ENCODE measurements at places on chromosomes 5 and 9. TPM values are rescaled to one million over a fixed set of nuclear protein-coding genes. Genes with fewer than 3 reads are reported as not detected.

Gene LYRM7
- total RNA-seq: 3.4 TPM

Gene ADCY2
- total RNA-seq: not detected

Gene PCDHGC5
- total RNA-seq: 2.9 TPM

Gene FAM221B
- not detected for total RNA-seq

Gene TRIM7
- total RNA-seq: 0.83 TPM

DNA sequence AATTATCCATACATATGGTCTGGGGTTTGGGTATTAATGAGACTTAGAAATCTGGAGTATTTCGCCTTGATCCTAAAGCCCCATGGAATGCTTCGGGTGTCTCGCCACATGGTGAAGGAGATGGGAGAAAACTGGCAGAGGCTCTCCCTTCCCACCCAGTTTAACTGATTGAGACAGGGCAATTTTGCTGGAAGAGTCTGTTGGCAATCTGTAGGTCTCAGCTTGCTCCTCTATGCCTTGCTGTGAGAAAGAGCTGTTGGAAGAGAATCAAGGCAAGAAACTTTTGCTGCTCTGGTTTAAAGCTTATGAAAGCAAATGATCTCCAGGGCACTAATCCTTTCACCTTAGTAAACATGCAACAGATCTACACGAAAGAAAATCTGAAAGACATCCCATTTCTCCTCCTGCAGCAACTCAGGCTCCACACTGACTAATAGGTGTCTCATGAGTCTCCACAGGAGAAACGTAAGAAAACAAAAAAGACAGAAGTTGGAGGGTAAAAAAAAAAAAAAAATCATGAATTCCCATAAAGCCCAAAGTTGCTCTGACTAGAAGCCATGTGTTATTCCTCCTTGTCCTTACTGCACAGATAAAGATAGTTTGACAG is 369.9 kb downstream of the EFNA5 start:
- H3K27ac ChIP-seq: no peak overlapping the region
- peaks cover 10% of the 10 kb centered on the region for H3K4me1 ChIP-seq
- no peak for DNase-seq

DNA sequence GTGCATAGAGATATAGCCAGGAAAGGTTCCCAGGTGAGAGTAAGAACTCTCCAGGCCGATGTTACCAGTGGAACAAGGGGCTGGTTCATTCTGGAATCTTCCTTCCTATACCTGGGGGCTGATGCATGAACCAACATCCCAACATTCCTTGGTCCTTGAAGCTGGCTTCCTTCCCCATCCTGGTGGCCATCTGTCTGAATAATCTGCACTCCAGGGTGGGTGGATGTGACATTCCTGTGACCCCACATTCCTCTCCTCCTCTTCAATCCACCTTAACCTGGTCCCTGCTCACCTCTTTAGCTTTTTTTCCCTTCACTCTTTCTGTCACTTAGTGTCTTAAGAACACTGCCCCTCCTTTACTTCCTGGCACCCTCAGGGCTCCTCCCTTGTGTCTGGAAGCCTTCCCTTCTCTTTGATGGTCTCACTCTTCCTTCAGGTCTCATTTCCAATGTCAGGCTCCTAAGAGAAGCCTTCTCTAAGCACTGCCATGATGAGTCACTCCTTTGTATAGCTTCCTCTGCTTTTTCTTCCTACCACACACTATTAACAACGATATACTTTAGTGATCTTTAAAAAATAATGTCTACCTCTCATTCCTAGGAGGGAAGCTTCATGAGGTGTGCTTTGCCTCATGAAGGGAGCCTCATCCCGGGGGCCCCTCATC is 80.3 kb downstream of the BOD1 start:
- H3K36me3 ChIP-seq: no peaks in the 10 kb centered on the region
- no peak overlapping the region for H3K27ac ChIP-seq

- peaks cover 33% of the 10 kb centered on the region for H3K27me3 ChIP-seq
- H3K36me3 ChIP-seq: no peaks in the 10 kb centered on the region
- H3K27ac ChIP-seq: no peak overlapping the region
- no peaks in the 10 kb centered on the region for H3K4me1 ChIP-seq
Observed at GRCh38 chr5:1162276-1162675, 39.1 kb upstream of the SLC6A19 start.

DNA sequence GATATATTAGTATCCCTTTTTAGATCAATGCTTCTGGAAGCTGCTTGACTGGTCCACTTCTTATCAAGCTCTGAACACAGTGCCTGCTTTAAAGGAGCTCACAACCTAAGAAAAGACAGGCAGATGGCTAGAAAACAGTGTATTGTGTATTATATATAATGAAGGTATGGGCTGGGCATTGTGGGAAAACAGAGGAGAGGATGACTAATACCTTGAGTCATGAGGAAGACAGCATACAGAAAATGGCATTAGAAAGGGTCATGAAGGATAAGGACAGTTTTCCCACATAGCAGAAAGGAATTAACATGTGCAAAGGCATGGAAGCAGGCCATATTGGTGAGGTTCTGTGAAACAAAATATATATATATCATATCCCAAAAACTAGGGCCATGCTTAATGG is 309.6 kb downstream of the MLLT3 start:
- no peak overlapping the region for H3K27ac ChIP-seq
- no peaks in the 10 kb centered on the region for H3K27me3 ChIP-seq
- no peaks in the 10 kb centered on the region for H3K36me3 ChIP-seq
- H3K4me3 ChIP-seq: no peak overlapping the region
- H3K4me1 ChIP-seq: peaks cover 10% of the 10 kb centered on the region

DNA sequence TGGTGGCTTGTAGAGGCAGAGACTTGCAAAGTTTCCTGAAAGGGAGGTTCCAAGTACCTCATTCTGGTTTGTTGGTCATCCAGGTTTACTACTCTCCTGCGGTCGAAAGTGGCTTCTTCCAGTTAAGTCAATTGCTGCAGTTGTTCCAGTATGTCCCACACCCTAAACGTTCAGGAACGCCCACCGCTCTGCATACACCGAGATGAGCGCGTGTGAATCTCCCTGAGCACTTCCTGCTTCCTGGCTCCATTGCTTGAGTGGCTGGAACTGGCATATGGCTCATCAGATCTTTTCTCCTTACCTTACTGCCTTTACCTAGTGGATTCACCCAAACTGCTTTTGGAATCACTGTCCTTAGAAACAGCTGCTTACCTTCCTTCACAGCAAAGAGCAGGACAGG is 59.1 kb upstream of the GLIS3 start:
- H3K36me3 ChIP-seq: no peaks in the 10 kb centered on the region
- no peak for DNase-seq
- no peaks in the 10 kb centered on the region for H3K4me1 ChIP-seq
- H3K27ac ChIP-seq: no peak overlapping the region
- H3K27me3 ChIP-seq: peaks cover 23% of the 10 kb centered on the region

DNA sequence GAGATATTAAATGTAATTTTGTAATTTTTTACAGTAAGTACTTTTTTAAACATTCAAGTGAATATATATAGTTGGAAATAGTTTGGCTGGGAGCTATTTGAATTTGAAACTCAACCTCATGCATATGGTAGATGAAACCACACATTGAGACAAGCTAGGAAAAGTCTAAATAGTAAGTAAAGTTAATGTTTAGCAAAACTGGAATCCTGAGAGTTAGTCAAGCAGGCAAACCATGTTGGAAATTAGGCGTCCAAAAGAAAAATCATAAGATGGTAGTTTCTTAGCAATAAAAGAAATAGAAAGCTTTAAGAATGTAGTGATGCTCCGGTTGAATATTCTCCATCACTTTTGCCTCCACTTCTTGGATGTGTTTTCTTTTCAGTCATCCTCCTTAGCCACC is 657.1 kb upstream of the CDH10 start:
- no peak overlapping the region for H3K27ac ChIP-seq
- H3K27me3 ChIP-seq: no peaks in the 10 kb centered on the region
- H3K4me3 ChIP-seq: no peak overlapping the region

GRCh38 chr9:86413971-86414880 is 60.0 kb upstream of the TUT7 start:
- H3K27ac ChIP-seq: no peak overlapping the region
- H3K27me3 ChIP-seq: no peaks in the 10 kb centered on the region
- no peaks in the 10 kb centered on the region for H3K36me3 ChIP-seq
- H3K4me1 ChIP-seq: peaks cover 2% of the 10 kb centered on the region

GRCh38 chr5:137214446-137215189 is 284.5 kb downstream of the SPOCK1 start:
- H3K27me3 ChIP-seq: no peaks in the 10 kb centered on the region
- H3K27ac ChIP-seq: no peak overlapping the region
- no peak overlapping the region for H3K4me3 ChIP-seq
- H3K36me3 ChIP-seq: no peaks in the 10 kb centered on the region
- no peak for DNase-seq
- 0 out of 2 replicates have a peak, but pooled peaks cover 2% of the 10 kb centered on the region for H3K4me1 ChIP-seq

GRCh38 chr5:134084570-134084969 is 29.9 kb upstream of the TCF7 start:
- H3K4me3 ChIP-seq: no peak overlapping the region
- H3K4me1 ChIP-seq: peaks cover 2% of the 10 kb centered on the region
- peaks cover 16% of the 10 kb centered on the region for H3K27me3 ChIP-seq
- no peaks in the 10 kb centered on the region for H3K36me3 ChIP-seq
- H3K27ac ChIP-seq: no peak overlapping the region

- no peak overlapping the region for H3K4me3 ChIP-seq
- H3K36me3 ChIP-seq: no peaks in the 10 kb centered on the region
- no peaks in the 10 kb centered on the region for H3K27me3 ChIP-seq
- H3K4me1 ChIP-seq: no peaks in the 10 kb centered on the region
Observed at GRCh38 chr9:2414465-2414864, 207.1 kb upstream of the VLDLR start.

- peak; percentile 92 for DNase-seq
- H3K27ac ChIP-seq: peak overlapping the region; percentile 42
- H3K36me3 ChIP-seq: peaks cover 2% of the 10 kb centered on the region
Observed at GRCh38 chr5:140240987-140241706, 61.8 kb downstream of the PFDN1 start.

- peak; percentile 78 for DNase-seq
- 0 out of 2 replicates have a peak overlapping the region, but pooled peaks have one; percentile 18 for H3K27ac ChIP-seq
- H3K36me3 ChIP-seq: peaks cover 91% of the 10 kb centered on the region
- H3K4me3 ChIP-seq: no peak overlapping the region
Observed at GRCh38 chr5:150129813-150130492, 25.7 kb downstream of the PDGFRB start.

GRCh38 chr5:62333250-62333794 is 27.3 kb downstream of the KIF2A start:
- H3K4me1 ChIP-seq: no peaks in the 10 kb centered on the region
- H3K27me3 ChIP-seq: no peaks in the 10 kb centered on the region
- H3K4me3 ChIP-seq: no peak overlapping the region
- H3K27ac ChIP-seq: no peak overlapping the region
- H3K36me3 ChIP-seq: peaks cover 10% of the 10 kb centered on the region

- H3K36me3 ChIP-seq: no peaks in the 10 kb centered on the region
- no peak overlapping the region for H3K4me3 ChIP-seq
- no peaks in the 10 kb centered on the region for H3K27me3 ChIP-seq
- no peak overlapping the region for H3K27ac ChIP-seq
- DNase-seq: no peak
Observed at GRCh38 chr9:10274175-10274574, 338.6 kb downstream of the PTPRD start.

All from IMR-90 (cell line).